Hematopoietic multipotent progenitor cell treated with erythropoietin and hydrocortisone succinate and interleukin-3 and kit ligand, for 4 days (in vitro differentiated cells): ENCODE measurements at places on chromosomes 3 and 15.
A peak's percentile ranks its signal among the peaks of the same experiment; 100 is the strongest.

DNA sequence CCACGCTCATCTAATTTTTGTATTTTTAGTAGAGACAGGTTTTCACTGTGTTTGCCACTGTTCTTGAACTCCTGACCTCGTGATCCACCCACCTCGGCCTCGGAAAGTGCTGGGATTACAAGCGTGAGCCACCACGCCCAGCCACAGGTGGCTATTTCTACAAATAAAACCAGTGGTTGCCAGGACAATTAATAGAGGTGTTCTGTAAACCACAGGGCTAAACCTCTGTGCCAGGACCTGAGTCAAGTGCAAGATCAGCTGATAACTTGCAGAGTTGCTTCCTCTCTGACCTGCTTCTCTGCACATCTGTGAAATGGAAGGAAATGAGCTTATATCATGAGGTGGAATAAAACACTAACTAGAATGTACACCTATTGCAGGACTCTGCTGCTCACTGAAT lies 72.8 kb downstream of the CD200R1L start:
- peak; percentile 28 for DNase-seq

GRCh38 chr3:12273045-12273695 lies 15.7 kb upstream of the PPARG start:
- no peak for DNase-seq

DNA sequence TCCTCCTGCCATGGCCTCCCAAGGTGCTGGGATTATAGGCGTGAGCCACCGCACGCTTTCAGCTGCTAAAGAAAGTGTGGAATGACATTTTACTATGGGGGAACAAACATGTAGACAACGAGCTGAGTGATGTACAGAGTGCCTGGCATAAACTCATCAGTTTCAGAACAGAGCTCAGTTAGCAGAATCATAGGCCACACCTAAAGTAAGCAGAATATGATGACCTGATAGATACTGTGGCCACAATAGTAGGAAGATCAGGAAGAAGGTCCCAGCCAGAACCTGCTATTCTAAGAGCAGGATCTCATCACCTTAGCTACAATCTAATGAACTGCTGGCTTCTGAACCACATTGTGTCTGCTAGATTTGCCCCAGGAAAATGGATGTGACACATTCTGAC lies 158.3 kb downstream of the TPRG1 start:
- no peak for DNase-seq

DNA sequence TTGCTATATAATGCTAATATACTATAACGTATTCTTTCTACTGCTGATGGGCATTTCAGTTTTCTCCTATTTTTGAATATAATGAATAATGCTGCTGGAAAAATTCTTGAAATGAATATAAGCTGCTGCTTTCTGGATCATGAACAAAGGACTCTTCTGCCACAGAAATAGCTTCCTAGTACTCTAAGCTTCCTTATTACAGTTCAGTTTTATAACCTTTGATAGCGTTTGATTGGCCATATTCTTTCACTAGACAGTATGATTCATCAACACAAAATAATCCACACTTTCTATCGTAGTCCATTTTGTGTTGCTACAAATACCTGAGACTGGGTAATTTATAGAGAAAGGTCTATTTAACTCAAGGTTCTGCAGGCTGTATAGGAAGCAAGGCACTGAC lies 16.4 kb upstream of the UBE3A start:
- DNase-seq, result no peak

DNA sequence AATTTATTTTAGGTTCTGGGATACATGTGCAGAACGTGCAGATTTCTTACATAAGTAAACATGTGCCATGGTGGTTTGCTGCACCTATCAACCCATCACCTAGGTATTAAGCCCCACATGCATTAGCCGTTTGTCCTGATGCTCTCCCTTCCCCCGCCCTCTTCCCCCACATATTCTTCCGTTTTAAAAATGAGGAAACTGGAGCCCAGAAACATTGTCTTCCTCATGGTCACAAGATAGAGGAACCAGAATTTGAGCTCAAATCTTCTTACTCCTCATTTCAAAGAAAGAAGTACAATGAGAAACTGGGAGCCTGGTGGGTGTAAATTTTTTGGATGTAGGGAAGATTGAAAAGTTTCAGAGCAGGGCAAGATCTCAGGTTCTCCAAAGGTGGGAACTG lies 56.1 kb upstream of the USP3 start:
- DNase-seq, result peak; percentile 85

GRCh38 chr15:22224241-22224671 lies 143.9 kb downstream of the OR4M2 start:
- no peak for DNase-seq

DNA sequence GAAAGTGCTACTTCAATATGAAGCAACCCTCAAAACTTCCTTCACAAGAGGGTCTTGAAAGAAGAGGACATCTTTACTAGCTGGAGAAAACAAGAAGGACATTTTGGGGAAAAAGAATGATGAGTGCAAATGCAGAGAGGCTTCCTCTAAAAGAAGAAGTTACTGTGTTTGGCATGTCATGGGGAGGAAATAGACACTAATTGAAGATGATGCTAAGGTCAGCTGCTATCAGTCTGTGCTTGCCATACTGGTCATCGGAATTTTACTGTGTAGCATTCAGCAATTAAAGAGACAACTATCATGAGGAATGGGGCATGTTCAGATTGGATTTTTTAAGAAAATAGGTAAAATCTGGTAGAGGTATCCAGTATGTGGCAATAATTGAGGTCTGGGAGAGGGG lies 60.0 kb downstream of the THRB start:
- no peak for DNase-seq

DNA sequence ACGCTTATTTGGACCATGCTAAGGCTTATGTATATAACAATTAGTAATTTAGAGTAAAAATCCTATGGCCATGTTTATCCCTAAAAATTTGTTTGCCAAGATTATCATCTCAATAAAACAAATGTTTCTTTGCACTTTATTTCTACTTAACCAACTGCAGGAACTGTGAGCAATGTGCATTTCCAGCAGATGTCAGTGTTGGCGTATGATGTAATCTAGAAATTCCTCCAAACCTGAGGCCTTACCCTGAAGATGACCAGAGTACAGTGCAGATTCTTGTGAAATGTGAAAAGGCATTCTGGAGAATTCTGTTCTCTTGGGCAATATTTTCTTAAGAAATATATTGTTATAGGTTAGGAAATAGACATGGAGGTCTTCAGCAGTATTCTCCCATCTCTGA lies 205.9 kb downstream of the MBNL1 start:
- peak; percentile 82 for DNase-seq

GRCh38 chr3:175486255-175486654 lies 627.1 kb downstream of the NAALADL2 start:
- DNase-seq, result no peak

DNA sequence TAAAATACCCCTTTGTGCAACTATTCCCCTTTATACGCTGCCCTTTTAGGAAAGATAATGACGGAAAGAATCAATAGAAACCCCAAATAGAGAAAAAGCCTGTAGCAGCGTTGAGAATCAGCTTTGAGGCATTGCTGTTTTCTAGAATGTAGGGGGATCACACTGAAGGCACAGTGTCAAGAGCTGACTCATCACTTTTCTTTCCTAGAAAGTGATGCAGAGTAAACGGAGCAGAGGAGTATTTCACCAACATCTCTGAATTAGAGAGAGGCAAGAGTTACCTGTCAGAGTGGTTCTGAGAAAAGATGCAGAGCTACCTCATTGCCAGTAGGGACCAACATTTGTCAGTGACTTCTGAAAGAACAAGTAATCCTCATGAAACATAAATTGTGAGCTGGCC lies 269.8 kb upstream of the TMC3 start:
- DNase-seq, result no peak

DNA sequence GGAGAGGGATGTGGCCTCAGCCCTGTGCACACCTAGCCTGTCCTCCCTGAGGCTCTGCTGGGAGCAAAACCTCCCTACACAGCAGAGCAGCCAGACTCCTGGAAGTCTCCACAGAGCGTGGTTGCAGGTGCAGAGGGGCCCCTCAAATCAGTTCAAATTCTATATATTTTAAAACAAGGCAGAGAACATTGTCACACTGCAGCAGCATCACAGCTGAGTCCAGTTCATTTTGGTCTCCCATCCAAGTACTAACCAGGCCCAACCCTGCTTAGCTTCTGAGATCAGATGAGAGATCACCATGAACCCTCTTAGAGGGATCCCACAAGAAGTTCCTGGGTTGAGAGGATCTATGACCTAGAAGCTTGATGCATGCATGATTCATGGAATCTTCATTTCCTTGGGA lies 331.0 kb upstream of the RGMA start:
- no peak for DNase-seq

DNA sequence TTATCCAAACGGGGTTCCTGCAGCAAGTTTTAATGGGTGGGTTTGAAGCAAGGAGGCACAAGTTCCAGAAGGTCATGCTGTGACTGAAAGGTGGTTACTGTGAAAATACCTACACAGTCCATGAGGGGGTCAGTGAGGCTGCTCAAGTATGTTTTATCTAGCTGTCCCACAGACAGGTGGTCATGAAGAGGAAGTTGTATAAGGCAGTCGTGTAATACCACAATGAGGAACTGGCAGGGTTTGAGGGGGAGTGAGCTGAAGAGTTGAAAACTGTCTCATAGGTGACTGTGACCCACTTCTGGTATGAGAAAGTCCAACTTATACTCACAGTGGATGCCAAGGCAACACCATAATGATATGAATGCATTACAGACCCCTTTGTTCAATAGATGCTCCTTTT lies 856.8 kb downstream of the OTOL1 start:
- peak; percentile 80 for DNase-seq

DNA sequence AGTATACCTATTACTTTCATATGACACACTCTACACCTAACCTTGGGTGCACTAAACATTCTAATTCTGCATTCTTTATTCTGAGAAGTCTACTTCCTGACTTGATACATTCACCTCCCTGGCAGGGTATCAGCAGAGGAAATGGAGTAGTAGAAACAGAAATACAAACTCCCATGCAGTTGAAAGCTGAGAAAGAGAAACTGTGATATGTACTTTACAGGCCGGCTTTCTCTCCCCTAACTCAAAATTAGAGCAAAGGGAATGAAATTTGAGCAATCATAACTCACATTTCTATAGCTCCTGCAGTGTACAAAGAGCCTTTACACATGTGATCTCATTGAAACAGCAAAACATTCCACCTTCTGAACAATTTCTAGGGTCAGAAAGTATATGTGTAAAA lies 135.5 kb upstream of the COL8A1 start:
- no peak for DNase-seq

- no peak for DNase-seq
Observed at GRCh38 chr3:29381595-29381994, 100.7 kb downstream of the RBMS3 start.

GRCh38 chr15:38153781-38154180 lies 98.9 kb upstream of the SPRED1 start:
- no peak for DNase-seq

- DNase-seq, result no peak
Observed at GRCh38 chr3:189787632-189788031, 156.4 kb downstream of the TP63 start.

DNA sequence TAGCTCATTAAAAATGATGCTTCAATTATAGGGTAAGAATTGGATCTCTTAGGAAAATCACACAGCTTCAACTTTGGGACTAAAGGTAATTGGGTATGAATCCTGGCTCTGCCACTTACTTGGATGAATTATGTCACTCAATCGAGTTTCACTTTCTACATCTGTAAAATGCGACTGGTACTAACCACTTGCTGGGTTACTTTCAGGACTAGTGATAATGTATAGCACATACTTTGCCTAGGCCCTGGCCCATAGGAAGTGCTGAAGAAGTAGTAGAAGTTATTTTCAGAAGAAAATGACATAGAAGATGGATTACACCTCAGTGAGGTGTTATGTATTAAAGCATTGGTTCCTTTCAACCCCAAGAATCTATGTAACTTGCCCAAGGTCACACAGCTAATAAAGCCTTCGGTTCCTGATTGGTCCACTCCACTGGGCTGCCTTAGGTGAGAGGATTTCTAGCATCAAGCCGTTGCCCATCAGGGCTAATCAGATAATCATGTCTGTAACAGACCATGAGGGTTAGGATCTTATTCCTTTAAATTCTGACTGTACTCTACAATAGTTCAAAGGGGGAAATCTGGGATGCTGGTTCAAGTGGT lies 29.4 kb upstream of the AP4E1 start:
- no peak for DNase-seq

DNA sequence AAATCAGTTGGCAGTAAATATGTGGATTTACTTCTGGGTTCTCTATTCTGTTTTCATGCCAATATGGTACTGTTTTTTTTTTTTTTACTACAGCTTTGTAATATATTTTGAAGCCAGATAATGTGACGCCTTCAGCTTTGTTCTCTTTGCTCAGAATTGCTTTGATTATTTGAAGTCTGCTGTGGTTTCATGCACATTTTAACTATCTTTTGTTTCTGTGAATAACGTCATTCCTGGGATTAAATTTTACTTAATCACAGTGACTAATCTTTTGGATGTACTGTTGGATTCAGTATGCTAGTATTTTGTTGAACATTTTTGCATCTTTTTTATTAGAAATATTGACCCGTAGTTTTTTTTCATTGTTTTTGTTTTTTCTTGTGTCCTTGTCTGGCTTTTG lies 576.5 kb downstream of the ZNF385D start:
- no peak for DNase-seq

DNA sequence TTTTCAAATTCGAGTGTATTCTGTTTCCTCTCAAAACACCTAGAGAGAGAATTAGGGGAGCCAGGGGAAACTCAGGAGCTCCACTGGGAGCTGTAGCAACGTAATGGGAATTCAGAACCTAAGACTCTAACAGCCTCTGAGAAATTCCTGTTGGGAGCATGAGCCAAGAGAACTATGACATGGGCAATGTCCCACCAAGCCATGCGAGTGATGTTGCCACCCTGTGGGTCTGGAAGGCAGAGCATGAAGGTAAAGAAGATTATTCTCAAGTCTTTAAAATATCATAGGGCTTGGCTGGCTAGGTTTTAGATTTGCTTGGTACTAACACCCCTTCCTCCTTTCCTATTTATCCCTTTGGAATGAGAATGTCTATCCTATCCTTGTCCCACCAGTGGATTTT lies 392.6 kb upstream of the ADAMTS9 start:
- no peak for DNase-seq

- no peak for DNase-seq
Observed at GRCh38 chr3:190169877-190170276, 49.2 kb upstream of the P3H2 start.

DNA sequence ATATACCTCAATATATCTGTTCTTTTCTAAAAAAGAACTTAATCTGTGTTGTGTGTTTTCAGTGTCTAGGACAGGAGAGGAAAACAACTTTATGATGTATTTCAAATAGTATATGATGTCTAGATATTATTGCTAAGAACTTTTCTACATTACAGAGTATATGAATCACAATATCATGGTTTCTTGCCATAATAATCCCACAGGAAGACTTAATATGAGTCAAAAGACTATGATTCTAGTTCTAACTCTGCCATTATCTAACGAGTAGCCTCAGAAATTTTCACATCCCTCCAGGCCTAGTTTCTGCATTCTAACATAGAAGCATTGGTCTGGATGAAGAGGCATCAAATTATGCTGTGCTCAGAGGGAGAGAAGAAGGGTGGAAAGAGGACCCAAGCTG lies 107.7 kb upstream of the SPRED1 start:
- DNase-seq, result no peak
